NCI-H2081 treated with DMSO at 0.1 percent for 48 hours (cell line): ENCODE measurements at places on chromosomes 13 and 19.
A peak's percentile ranks its signal among the peaks of the same experiment; 100 is the strongest.

DNA sequence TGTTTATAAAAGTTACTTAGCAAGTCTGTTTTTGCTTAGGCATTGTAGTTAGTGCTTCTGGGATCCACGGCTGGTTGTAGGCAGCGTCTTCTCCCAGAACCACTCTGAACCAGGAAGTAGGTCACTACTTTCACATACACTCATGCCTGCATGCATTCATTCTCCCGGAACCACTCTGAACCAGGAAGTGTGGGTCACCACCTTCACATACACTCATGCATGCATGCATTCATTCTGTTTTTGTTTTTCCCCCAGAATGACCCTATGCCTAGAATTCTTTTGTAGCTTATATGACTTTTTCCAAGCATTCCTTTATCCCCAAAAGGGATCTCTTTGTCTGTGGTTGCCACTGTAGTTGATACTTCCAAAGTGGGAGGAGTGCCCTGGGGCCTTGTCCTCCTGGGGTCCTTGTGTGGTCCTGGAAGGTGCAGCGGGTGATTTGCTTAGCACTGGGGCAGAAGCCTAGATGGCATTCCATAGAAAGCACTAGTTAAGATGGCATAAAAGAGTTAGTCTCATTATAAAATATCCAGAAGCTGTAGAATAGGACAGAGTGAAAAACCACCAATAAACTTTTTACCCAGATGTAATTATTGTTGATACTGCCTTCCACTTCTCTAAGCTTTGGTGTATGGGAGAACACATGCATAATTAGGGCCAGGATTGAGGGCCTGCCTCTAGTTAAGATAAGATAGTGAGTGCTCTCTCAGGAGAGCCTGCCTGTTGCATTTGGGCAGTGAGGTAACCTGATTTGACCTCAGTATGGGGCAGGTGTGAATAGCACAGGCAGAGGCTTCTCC lies 68.6 kb upstream of the TEX29 start:
- DNase-seq, result no peak

DNA sequence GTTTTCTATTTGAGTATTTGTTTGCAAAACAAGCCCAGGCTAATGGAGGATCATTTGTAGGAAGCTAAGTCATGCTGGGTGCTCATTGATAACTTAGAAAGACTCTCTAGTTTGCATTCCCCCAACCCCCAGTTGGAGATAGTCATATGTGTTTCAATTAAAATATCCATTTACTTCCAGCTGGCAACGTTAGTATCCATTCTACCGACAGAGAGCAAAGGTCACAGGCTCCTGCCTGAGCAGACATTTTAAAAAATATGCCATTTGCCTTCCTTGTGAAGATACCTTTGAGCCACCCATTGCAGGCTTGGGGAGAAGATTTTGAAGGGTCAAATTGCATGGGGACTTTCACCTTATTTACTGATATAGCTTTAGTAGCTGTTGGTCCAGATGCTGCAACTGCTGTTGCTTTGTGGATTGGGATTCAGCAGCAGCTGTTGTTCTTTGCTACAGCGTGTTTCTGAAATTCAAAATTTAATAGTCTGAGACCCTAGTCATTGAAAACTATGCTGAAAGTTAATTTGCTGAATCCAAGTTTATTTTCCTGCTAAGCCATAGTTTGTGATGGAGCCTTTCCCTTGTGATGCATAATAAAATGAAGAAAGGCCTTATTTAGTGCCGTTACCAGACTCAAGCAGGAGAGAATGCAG lies 335.1 kb downstream of the GPC6 start:
- DNase-seq, result no peak

DNA sequence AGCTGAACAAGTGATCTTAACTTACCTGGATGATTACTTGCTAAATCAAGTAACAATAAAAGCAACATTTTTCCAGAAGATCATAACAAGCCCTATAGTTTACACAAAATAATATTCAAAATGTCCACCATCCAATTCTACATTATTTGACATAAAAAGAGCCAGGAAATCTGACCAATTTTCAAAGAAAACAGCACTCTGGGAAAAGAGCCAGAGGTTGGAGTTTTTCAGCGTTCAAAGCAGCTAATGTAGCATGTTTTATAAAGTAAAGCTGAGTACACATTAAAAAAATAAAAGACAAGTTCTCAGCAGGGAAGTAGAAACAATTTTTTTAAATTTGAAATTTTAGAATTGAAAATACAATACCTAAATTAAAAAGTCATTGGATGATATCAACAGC lies 62.6 kb downstream of the UFM1 start:
- DNase-seq, result no peak

DNA sequence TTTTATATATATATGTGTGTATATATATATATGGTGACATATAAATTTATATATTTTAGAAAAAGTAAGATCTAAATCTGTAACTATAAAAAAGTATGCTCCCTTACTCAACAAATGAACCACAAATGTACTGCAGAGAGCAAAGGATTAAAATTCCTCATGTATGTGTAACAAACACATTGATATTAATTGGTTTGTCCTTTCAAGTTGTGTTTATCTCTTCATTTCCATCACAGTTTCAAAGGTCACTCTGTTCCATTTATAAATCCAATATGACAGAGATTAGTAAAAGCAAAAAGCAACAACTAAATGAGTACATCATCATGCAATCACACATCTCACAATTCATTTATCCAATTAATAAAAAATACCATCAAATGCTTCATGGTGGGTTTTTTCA lies 247.9 kb downstream of the DACH1 start:
- no peak for DNase-seq

GRCh38 chr19:46954993-46955812 lies 64.4 kb upstream of the NPAS1 start:
- no peak for DNase-seq

- no peak for DNase-seq
Observed at GRCh38 chr19:43300206-43300605, 30.9 kb upstream of the PSG9 start.

- no peak for DNase-seq
Observed at GRCh38 chr13:33380487-33381079, 95.0 kb upstream of the STARD13 start.

DNA sequence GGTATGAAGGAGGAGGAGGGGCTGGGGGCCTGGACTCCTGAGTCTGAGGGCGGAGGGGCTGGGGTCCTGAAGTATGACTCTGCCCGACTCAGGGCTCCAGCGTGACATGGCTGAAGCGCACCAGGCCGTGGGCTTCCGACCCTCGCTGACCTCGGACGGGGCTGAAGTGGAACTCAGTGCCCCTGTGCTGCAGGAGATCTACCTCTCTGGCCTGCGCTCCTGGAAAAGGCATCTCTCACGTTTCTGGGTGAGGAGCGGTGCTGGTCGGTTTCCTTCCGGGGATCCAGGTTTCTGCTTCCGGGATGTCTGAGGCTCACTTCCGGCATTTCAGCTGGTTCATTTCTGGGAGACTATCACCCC lies 1.2 kb downstream of the CPT1C start:
- DNase-seq, result no peak

- DNase-seq, result no peak
Observed at GRCh38 chr19:42028304-42029216, 34.5 kb upstream of the ATP1A3 start.

GRCh38 chr13:100423375-100423774 lies 165.2 kb downstream of the GGACT start:
- no peak for DNase-seq

DNA sequence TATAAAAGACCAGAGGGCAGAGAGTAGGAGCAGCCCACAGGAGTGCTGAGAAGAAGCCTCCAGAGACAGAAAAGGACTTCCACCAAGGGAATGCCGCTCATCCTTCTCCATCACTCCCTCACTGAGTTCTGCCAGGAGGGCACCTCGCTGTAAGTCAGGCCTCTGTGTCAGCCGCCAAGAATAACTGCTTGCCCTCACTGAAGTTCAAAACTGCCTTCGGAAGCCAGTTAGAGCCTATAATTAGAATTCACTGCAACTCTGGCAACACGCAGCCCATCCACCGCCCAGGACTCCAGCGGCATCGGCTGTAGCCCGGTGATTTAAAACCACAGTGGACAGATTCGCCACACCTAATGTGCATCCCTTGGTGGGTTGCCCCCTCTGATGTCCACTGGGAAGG lies 281.8 kb upstream of the ZNF507 start:
- DNase-seq, result no peak

GRCh38 chr13:23621316-23621645 lies 51.1 kb downstream of the TNFRSF19 start:
- no peak for DNase-seq

DNA sequence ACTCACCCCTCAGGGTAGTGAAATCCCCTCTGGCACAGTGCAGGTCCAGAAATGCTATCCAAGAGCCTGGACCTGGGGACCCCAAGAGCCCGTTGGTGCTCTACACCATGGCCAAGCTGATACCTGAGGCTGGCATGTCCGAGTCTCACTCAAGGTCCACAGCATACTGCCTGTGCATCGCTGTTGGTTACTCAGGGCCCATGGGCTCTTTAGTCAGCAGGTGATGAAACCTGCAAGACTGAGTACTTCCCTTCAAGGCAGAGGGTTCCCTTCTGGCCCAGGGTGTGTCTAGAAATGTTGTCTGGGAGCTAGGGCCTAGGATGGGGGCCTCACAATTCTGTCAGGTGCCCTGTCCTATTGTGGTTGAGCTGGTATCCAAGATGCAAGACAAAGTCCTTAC lies 19.6 kb upstream of the KBTBD7 start:
- no peak for DNase-seq

DNA sequence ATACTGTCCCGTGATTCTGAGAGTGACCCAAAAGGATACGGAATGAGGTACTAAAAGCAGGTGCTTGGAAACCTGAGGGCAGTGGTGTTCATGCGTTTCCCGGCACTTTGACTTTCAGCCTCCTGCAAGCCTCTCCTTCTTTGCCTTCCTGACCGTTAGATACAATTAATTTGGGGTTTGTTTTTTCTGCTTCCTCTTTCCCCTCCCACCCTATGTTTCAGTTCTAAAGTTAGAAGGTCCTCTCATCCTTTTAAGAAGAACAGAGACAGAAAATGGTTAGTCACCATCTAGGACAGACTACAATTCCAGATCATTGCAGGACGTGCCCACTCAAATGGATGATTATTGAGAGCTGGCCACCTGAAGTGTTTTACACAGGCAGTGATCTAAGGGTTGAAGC lies 1.8 kb upstream of the LILRB4 start:
- no peak for DNase-seq

DNA sequence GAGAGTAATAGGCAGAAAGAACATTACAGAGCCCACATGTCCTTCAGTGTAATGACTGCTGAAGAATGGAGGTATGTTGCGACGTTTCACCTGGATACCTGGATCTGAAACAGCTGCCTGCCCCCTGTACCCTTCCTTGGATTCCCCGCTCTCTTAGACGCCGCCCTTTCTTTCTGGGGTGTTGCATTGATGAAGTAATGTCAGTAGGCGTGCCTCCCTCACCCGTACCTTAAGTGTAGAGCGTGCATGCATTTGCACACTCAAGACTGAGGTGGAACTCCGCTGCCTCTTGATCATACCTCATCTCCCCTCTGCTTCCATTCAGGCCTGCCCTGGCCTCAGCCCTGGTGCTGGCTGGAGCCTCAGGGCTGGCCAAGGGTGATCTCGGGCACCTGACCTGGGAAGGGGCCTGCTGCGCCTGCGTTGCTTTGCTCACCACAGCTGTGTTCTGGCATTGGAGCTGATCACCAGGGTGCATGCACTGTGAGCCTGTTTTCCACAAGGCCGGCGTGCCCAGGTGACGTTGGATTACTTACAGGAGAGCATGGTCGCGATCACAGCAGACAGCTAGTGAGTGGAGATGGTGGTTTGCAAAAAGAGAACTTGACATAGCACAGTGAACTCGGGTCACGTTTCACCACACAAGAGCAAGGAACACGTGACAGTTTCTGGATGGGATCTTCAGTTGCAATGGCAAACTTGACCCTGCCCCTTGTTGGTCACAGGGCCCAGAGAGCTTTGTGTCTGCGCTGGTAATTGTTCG lies 99.0 kb downstream of the ARHGEF7 start:
- no peak for DNase-seq

DNA sequence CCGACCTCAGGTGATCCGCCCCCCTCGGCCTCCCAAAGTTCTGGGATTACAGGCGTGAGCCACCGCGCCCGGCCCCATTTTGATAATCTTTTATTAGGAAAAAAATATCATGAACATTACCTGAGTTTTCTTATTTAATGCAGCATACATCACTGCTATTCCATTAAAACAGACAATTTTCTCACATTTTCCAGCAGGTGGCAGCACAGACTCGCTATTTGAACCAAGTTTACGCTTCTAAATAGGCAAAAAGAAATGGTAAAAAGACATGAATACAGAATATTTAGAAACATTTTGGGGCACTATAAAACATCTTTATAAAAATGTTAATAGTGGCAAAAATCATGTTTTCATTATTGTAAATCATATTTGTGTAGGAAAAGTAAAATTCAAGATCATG lies 903.1 kb downstream of the SLITRK6 start:
- peak; percentile 40 for DNase-seq

GRCh38 chr13:111661052-111661451 lies 340.6 kb downstream of the TEX29 start:
- DNase-seq, result no peak

- no peak for DNase-seq
Observed at GRCh38 chr13:108708921-108709320, 79.5 kb downstream of the MYO16 start.

DNA sequence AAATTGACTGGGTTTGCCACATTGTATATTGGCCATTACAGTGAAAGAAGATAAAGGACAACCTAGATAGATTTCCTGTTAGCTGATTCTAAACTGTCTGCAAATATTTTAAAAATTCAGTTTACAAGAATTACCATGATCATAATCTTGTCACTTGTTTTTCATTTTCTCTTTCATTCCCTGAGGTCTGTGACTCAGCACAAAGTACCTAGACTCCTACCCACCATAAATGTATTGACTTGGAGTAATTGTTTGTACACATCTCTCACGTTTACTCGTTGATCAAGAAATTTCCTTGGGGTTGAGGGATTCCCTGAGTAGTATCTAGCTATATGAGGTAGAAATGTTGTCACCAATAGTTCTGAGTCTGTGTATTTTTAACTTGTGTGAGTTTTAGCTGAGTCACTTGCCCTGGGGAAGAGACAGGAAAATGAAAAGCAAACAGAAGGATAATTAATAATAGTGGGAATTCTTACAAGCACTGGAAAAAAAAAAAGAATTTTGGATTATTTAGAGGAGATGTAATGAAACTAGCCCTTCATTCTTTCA lies 299.2 kb upstream of the DACH1 start:
- DNase-seq, result no peak

- no peak for DNase-seq
Observed at GRCh38 chr13:53200498-53201453, 172.2 kb downstream of the OLFM4 start.

GRCh38 chr13:111365149-111366005 lies 44.9 kb downstream of the TEX29 start:
- DNase-seq, result no peak

GRCh38 chr19:1315470-1316166 lies 29.9 kb downstream of the EFNA2 start:
- no peak for DNase-seq

DNA sequence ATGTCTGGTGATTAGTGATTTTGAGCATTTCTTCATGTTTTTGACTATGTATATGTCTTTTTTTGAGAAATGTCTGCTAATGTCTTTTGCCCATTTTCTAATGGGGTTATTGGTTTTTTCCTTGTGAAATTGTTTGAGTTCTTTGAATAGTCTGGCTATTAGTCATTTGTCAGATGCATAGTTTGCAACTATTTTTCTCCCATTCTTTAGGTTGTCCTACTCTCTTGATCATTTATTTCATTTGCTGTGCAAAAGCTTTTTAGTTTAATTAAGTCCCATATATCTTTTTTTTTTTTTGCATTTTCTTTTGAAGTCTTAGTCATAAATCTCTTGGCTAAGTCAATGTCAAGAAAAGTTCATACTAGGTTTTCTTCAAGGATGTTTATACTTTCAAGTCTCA lies 449.8 kb downstream of the DACH1 start:
- no peak for DNase-seq

- no peak for DNase-seq
Observed at GRCh38 chr13:44576351-44577235, 463 bp upstream of the TSC22D1 start.
